Vein endothelial cell (primary cell): ENCODE measurements at places on chromosomes 1 and 21. TPM values are rescaled to one million over a fixed set of nuclear protein-coding genes. Genes with fewer than 3 reads are reported as not detected.

CFAP107 gene
- total RNA-seq, result not detected in 2 replicates

KDF1 gene
- not detected in 2 replicates for total RNA-seq

DCDC2B gene
- total RNA-seq, result not detected in 2 replicates

OPTC gene
- total RNA-seq, result not detected in 2 replicates

NBPF6 gene
- total RNA-seq, result not detected in 2 replicates

CITED4 gene
- total RNA-seq, result 3.2 and 10.5 TPM in 2 replicates

ARL8A gene
- 32.0 and 39.6 TPM in 2 replicates for total RNA-seq

TDRD10 gene
- 2.9 and 4.8 TPM in 2 replicates for total RNA-seq

CFHR1 gene
- total RNA-seq, result 0.48 TPM in 1 of 2 replicates, not detected in the other

GRHL3 gene
- not detected in 2 replicates for total RNA-seq

LAMB3 gene
- total RNA-seq, result 3.8 and 7.8 TPM in 2 replicates

IL20 gene
- not detected in 2 replicates for total RNA-seq

ILDR2 gene
- not detected in 2 replicates for total RNA-seq

ADGRB2 gene
- 0.19 and 0.65 TPM in 2 replicates for total RNA-seq

BTBD19 gene
- total RNA-seq, result 17.3 and 32.7 TPM in 2 replicates

HNRNPR gene
- 81.7 and 99.1 TPM in 2 replicates for total RNA-seq

FAM72D gene
- 0.65 and 0.86 TPM in 2 replicates for total RNA-seq

ZNF691 gene
- 5.9 and 6.2 TPM in 2 replicates for total RNA-seq

IVL gene
- total RNA-seq, result not detected in 2 replicates

PAX7 gene
- not detected in 2 replicates for total RNA-seq

KRTAP21-3 gene
- total RNA-seq, result not detected in 2 replicates

OVAAL gene
- not detected in 2 replicates for total RNA-seq

LRIF1 gene
- 15.0 and 17.8 TPM in 2 replicates for total RNA-seq

CELA2B gene
- total RNA-seq, result not detected in 2 replicates

TMEM79 gene
- total RNA-seq, result 0.98 and 1.9 TPM in 2 replicates

ITLN1 gene
- total RNA-seq, result not detected in 2 replicates

RRP15 gene
- total RNA-seq, result 4.9 and 8.5 TPM in 2 replicates
